ENCODE measurements at places on chromosomes 2 and 18.

- DNase-seq = no peak
Observed at GRCh38 chr2:1990724-1991123, 246.4 kb upstream of the PXDN start.

DNA sequence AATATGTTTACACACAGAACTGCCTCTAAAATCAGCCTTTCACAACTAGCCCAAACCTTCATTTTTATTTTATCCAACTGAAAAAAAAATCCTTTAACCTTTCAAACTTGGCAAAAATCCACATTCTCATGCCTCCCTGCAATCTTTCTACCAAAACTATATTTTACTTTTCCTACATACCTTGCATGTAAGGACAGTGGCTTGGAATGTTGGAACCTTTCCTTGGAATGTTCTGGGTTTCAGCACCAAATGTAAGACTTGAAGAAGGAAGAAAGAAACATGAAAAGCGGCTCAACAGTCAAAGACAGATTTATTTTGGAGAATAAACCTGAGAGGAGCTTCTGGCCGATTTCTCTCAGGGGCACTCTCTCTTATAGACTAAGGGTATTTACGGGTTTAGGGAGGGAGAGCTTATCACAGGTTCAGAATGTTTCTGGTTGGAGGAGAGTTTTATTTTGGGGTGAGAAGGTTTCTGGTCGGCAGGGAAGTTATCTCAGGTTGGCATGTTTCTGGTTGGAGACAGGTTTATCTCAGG lies 79.7 kb downstream of the RRM2 start:
- no peak for DNase-seq

- DNase-seq = no peak
Observed at GRCh38 chr2:151325581-151326095, 31.8 kb upstream of the TNFAIP6 start.

- no peak for DNase-seq
Observed at GRCh38 chr18:79353267-79353666, 42.5 kb upstream of the NFATC1 start.

GRCh38 chr2:48779019-48779716 lies 23.6 kb upstream of the LHCGR start:
- DNase-seq = no peak

GRCh38 chr2:138475277-138475776 lies 26.2 kb upstream of the SPOPL start:
- DNase-seq = no peak

DNA sequence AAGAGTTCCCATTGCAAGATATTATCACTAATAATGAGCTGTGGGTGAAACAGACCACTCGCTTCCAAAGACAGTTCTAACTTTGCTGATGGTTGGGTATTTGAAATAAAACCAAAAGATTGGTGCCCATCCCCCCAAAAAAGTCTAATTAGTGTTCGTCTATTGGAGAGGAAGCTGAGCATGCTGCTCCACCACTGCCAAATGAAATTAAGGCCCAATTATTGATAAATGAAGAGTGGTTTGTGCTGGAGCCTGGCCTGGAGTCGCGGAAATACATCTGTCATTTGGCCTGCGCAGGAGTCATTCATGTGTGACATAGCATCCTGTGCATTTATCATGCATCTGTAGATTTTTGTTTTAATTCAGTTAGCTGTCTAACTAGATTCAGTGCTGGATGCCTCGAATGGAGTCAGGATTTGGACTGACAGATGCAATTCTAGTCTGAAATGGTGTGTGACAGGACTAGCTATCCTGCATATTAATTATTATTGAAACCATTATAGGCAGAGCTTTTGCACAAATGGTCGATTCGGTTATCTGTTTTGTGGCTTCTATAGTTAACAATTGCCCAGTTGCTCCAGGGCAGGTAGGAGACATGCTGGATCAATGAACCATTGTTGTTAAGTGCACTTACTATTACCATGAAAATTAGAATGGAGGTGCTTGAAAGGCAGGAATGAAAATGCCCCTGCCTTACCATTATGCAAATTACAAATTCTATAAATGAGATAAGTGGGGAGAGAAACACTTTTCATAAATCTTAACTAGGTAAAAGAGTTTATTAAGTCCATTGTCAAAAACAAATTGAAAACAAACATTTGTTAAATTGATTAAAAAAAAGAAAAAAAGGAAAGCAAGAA lies 450.4 kb upstream of the TCF4 start:
- DNase-seq = no peak

- DNase-seq = no peak
Observed at GRCh38 chr2:223801736-223802135, 35.6 kb downstream of the AP1S3 start.

GRCh38 chr2:212494418-212495020 lies 44.1 kb downstream of the ERBB4 start:
- no peak for DNase-seq

GRCh38 chr2:218125095-218125494 lies 733 bp upstream of the CXCR2 start:
- no peak for DNase-seq

GRCh38 chr2:148124271-148124670 lies 103.4 kb downstream of the MBD5 start:
- no peak for DNase-seq

GRCh38 chr2:108620656-108621055 lies 86.4 kb downstream of the LIMS1 start:
- DNase-seq = no peak

DNA sequence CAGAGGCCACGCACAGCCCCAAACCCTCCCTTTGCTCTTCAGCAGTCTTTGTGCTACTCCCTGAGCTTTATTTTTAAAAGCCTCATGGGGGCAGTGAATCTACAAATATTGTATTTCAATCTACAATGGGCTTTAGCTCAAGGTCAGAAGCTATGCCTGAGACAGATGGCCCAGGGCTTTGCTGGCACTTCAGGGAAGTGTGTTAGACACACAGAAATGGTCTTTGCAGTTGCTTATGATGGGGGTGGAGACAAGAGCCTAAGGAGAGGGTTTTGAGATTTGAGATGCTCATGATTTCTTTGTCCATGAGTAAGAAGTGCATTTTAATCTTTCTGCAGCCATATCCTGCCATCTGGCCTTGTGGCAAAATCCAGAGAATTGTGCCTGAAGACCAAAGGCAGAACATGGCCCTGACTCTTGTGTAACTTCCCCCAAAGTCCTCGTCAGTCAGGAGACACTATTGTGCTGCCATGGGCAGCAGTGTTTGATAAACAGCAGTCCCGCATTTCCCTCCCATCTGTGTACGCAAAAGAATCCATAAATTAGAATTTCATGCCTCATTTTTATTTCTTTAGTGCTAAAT lies 92.6 kb downstream of the VAPA start:
- DNase-seq = no peak

DNA sequence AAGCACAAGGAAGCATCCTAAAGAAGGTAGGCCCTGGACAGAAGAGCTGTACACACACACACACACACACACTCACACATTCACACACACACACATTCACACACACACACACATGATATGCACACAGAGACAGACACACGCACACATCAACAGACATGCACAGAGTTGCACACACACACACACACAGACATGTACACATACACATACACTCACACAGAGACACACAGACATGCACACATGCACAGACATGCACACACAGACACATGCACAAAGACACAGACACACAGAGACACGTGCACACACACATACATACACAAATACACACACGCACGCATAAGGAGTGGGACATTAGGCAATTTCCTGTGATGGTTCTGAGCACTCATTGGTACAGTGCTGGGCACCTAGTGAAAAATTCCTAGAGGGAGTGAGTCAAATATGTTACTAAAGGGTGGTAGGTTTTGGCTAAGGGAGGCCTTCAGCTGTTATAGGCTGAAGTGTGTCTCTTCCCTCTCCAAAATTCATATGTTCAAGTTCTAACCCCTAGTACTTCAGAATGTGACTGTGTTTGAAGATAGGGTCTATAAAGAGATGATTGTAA lies 26.4 kb downstream of the THNSL2 start:
- DNase-seq = no peak

- DNase-seq = no peak
Observed at GRCh38 chr2:11560806-11561205, 27.0 kb downstream of the GREB1 start.

- DNase-seq = no peak
Observed at GRCh38 chr18:69529151-69529550, 128.5 kb downstream of the DOK6 start.

DNA sequence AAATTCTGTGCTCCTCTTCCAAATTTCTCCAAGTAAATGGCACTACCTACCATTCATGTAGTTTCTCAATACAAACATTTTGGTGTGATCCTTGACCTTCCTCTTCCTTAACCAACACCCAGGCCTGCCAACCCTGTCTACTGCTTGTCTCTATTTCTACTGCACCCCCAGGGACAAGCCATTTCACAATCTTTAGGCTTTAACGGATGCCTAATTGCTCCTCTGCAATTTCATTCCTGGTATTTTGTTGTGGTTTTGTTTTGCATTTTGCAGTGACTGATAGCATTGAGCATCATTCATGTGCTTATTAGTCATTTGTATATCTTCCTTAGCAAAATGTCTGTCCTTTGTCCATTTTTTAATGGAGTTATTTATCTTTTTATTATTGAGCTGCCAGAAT lies 10.0 kb downstream of the FAP start:
- DNase-seq = no peak

DNA sequence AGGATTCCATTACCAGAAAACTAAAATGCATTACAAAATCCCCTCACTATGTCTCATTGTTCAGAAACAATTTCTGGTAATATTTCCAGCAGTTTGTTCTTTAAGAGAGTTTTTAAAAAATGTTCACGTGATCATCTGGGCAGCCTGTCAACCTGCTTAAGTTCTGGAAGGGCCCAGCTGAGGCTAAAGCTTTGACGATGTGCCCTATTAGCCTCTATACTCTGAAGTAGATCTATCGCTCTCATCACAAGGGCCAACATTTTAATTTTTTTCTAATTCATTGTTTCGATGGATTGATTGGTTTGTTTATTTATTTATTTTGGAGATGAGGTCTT lies 205.8 kb downstream of the PRKCE start:
- no peak for DNase-seq

- no peak for DNase-seq
Observed at GRCh38 chr2:197238043-197238365, 72.6 kb downstream of the ANKRD44 start.
